ENCODE measurements at places on chromosomes 13 and 19. TPM values are rescaled to one million over a fixed set of nuclear protein-coding genes. Genes with fewer than 3 reads are reported as not detected.

GJA3 gene
- total RNA-seq = 0.11 TPM

LILRB3 gene
- total RNA-seq = not detected

IL11 gene
- 3.7 TPM for total RNA-seq

CBY2 gene
- not detected for total RNA-seq

GRCh38 chr13:51223560-51224270 is 1.5 kb downstream of the FAM124A start:
- no peak for DNase-seq

GRCh38 chr13:106033659-106034058 is 501.8 kb downstream of the EFNB2 start:
- DNase-seq = no peak

DNA sequence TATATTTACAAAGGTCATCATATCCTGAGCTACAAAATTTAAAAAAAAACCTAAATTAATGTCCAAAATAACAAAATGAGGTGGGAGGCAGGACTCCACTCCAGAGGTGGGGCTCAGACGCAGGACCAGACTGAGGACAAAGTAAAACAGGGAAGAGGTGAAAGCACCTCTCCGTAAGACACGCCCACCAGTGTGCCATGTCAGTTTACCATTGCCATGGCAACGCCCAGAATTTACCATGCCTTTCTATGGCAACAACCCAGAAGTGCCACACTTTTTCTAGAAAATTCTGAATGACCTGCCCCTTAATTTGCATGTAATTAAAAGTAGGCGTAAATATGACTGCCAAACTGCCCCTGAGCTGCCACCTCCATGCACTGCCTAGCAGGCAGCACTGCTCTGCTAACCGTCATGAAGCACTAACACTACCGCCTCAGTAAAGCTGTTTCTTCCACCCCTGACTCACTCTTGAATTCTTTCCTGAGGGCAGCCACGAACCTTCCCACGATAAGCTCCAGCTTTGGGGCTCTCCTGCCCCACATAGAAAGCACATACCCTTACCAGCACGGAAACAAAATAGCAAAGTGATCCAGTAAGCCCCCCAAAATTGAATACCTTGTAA is 22.3 kb upstream of the PDCD5 start:
- DNase-seq = no peak

- DNase-seq = no peak
Measured at GRCh38 chr13:63161219-63161618, 1745.6 kb upstream of the PCDH20 start.

GRCh38 chr13:96090240-96091101 is 564 bp downstream of the HS6ST3 start:
- DNase-seq = no peak

DNA sequence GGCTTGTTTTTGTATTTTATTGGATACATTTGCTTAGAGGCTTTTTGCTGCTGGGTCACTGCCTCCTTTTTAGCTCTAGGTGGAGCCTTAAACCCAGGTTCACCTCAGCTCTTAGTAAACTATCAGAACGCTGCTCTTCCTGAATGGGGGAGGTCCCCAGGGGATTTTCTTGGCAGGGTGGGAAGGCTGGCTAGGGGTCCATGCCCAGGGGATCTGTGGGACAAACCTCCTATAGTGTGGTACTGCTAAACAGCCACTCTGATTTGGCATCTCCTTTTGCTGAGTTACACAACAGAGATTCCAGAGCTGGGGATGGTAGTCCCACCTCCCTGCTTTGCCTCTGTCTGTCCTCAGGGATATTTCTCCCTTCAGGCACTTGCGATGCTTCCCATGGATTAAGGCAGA is 204.9 kb downstream of the ZIC5 start:
- DNase-seq = no peak
